Thoracic aorta (tissue), 2 donors: ENCODE measurements at places on chromosomes 4 and X. TPM values are rescaled to one million over a fixed set of nuclear protein-coding genes. Genes with fewer than 3 reads are reported as not detected.

- H3K36me3 ChIP-seq = peaks cover 8% of the 10 kb centered on the region
- H3K27ac ChIP-seq = no peak overlapping the region
- no peaks in the 10 kb centered on the region for H3K4me1 ChIP-seq
- no peak overlapping the region for H3K4me3 ChIP-seq
Observed at GRCh38 chr4:88771883-88772450, 74.3 kb upstream of the NAP1L5 start.

DNA sequence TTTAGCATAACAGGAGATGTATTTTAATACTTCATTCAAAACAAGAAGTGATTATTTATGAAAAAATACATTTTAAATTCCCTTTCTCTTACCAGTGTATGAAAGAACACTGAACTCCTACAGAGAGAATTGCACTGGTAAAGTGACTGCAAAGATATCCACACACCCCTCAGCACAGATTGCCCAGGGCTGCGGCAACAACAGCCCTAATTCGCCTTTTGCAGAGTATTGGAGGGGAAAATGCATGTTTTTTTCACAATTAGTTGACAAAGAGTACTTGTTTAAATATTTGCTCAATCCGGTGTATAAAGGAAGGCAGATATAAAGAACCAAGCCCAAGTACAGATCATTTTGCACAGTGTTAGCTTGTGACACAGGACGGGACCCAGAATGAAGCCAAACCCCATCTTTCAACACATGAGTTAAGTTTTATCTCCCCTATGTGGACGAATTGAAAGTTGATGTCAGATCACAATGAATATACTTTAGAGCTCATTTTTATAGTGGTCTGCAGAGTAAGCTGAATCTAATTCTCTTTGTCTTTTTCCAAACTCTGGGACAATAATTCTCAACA is 551.4 kb upstream of the IGFBP7 start:
- no peak overlapping the region for H3K27ac ChIP-seq
- DNase-seq = no peak
- H3K4me3 ChIP-seq = no peak overlapping the region
- no peaks in the 10 kb centered on the region for H3K27me3 ChIP-seq

- DNase-seq = no peak
- no peaks in the 10 kb centered on the region for H3K36me3 ChIP-seq
- H3K4me3 ChIP-seq = no peak overlapping the region
- no peak overlapping the region for H3K27ac ChIP-seq
Observed at GRCh38 chrX:24668111-24668510, 21.0 kb upstream of the PCYT1B start.

The HOPX gene
- 2.0 TPM for total RNA-seq

The GRK4 gene
- total RNA-seq = 6.9 TPM
